HFFc6 (cell line): ENCODE measurements at places on chromosomes 5 and 9. TPM values are rescaled to one million over a fixed set of nuclear protein-coding genes. Genes with fewer than 3 reads are reported as not detected.
A peak's percentile ranks its signal among the peaks of the same experiment; 100 is the strongest.

CLIC3 gene
- total RNA-seq = 3.5 to 14.3 TPM (median 9.5 TPM) in 3 replicates

GRCh38 chr5:83368835-83369234, 102.7 kb upstream of the VCAN start:
- DNase-seq = no peak

GRCh38 chr5:119808474-119808873, 179.1 kb downstream of the FAM170A start:
- DNase-seq = no peak

DNA sequence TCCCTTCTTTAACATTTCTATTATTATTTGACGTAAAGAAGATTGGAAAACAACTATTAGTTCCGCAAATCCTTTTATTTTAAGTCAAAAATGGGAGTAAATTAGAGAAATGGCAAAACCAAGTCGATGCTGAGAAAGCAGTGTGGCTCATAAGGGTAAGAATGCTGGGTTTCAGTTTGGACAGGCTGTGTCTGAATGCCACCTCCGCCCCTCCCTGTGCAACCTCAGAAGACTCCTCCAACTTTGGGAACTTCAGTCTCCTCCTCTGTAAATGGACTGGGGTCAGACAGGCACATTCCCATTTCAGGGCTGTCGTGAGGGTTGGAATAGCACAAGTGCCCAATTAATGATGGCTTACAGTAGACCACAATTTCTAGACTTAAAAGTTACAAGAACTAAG, 154.0 kb downstream of the GABBR2 start:
- no peak for DNase-seq

DNA sequence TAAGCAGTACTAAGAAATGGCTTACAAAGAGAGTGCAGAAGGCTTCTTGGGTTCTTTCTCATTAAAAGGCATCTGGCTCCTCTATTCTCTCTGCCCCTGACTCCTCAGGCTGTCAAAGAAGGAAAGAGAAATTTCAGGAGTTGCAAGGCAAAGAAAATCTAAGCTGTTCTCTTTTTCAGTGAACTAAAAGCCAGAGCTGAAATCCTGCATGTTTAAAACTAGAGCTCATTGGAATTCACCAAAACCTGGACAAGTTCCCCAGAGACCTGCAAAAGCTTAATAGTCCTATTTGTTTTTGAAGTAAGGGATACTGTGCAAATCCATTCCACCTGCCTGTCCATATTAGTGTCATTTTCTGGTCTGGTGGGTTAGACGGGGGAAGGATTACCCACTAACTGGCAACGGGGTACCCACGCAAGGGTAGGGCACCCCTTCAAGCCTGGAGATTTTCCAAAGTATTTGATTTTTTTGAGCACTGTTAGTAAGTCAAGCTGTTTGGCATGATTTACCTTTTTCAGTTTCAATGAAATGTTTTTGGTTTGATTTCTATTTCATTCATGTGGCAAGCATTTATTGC, 179.3 kb downstream of the FSTL4 start:
- no peak for DNase-seq

DNA sequence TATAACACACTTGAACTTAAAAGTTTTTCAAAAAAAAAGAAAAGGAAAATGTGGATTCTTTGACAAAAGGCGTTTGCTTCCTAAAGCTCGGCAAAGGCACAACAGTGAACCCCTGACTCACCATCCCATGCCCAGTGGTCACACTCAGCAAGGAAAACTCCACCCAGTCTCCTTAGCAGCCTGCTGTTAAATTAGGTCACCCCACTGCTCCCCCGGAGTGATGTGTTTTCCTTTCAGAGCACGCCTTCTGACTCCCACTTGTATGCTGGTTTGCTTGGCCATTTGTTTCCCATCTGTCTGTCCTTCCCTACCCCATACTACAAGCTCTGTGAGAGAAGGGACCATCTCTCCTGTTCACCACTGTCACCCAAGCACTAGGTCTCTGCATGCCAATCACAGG, 23.8 kb downstream of the RETREG1 start:
- peak; percentile 42 for DNase-seq

DNA sequence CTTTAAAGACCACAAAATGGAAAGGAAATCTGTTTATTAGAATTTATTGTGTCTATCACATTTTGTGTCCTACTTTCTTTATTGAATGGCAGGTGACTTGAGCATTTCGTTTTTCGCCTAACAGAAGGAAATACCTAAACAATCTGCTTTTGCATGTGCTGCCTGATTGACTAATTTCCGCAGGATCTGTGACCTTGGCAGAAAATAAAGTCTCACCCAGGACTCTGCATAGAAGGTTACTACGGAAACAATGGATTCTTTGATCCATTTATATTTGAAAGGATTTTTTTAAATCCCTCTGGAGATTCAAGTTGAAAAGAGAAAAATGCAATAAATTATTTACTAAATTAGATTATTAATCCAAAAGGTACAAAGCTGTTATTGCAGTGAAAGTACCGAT, 61.0 kb upstream of the CAST start:
- DNase-seq = no peak

- no peak for DNase-seq
Observed at GRCh38 chr5:320524-321229, 837 bp upstream of the AHRR start.

S1PR3 gene
- total RNA-seq = 14.0 to 25.6 TPM (median 15.7 TPM) in 3 replicates

ADCY2 gene
- total RNA-seq = not detected in 3 replicates

DNA sequence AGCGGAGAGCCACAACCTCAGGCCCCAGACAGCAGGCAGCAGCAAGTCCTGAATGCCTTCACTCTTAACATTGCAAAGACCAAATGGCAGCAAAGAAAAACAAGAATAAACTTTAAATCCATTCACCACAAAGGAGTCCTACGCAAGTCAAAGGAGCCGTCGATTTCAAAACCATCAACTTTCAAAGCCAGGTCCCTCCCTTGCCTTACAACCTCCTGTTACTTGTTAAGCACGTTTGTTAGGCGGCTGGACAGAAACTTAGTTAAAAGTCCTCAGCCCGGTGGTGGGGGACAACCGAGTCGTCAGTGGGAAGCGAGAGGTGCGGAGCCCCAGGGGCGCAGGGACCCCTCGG, 938 bp downstream of the LPAR1 start:
- no peak for DNase-seq

LEAP2 gene
- 0.08 to 0.46 TPM (median 0.37 TPM) in 3 replicates for total RNA-seq

DNA sequence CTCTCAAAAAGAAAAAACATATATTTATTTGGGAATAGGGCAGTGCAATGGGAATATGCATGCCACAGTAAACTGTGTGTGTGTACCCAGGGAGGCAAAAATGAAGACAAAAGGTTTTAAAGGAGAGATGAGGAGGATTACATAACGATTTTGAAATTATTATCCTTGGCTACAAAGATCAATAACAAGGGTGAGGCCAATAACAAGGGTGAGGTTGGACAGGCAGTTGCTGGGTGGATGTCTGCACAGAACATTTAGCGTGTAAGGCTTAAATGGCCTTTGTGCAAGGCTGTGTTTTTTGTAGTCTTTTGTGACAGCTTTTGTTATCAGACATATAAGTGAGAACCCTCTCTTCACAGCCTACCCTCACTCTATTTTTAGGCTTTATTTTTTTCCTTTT, 114.0 kb downstream of the JMY start:
- DNase-seq = no peak

PCSK1 gene
- total RNA-seq = not detected in 2 replicates

DNA sequence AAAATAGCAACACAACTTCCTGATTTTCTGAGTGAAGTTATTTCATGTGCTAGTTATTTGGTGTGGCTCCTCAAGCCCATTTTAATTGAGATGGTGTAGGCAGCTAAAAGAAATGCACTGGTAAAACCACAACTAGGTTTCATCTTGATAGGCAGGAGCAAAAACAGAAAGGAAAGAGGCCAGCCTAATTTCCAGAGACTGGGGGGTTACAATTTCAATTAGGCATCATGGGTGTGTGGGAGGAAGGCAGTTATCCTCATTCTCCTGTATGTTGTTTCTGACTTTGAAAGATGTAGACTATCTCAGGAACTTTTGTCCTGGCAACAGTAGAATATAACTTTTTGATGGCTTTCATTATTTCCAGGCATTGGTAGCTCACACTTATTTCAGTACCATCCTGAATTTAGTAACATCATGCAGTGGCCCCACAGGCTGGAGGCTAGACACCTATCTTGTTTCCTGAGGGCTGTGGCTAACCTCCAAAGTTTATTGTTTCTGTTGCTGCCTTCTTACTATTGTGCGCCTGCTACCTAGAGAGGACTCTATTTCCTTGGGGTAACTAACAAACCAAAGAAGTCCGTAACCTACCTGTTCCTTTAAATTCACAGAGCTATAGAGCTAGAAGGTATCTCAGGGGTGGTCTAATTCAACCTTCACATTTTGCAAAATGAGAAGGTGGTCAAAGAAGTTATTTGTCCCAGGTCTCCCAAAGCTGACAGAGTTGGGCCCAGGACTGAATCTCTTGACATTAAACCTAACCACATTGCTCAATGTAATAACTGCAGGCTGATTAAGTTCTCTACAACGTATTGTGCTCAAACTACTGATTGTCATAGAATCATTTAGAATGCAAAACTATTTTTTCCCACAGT, 42.4 kb downstream of the FYB1 start:
- DNase-seq = no peak

DNA sequence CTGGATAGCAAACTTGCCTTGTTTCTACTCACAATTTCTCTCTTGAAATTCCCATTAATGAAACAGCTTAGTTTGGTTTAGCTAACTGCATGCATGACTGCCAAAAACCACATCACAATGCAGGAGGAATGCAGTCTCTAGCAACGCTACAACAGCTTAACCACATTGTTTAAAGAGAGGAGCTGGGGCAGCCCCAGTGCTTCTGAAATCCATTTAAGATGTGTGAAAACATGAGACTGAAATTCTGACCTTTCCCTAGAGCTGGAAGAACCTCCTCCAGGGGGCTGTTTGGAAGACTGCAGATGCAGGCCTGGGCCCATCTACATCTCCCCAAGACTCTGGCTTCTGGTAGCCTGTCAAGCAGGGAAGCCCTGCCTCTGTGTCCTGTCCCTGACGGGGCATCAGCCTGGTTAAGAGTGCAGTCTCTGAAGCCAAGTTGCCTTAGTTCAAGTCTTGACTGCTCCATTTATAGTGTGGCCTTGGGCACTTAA, 157.1 kb downstream of the ZNF462 start:
- peak; percentile 91 for DNase-seq

RMRP gene
- 11,538 to 33,001 TPM (median 30,112 TPM) in 3 replicates for total RNA-seq

- no peak for DNase-seq
Observed at GRCh38 chr9:14213504-14213903, 100.4 kb downstream of the NFIB start.

MYOZ3 gene
- 0.05 TPM in 1 of 3 replicates, not detected in the others for total RNA-seq

GRCh38 chr5:35938568-35939227, at the start of gene CAPSL:
Gene CAPSL (minus strand): TSS chr5:35938622. CDS start chr5:35921120, 17,502 bp downstream.
- DNase-seq = peak; percentile 77

PCDHA2 gene
- 0.11 TPM in 1 of 3 replicates, not detected in the others for total RNA-seq

GRCh38 chr5:164487939-164488338, 982.5 kb downstream of the MAT2B start:
- no peak for DNase-seq

ANKRD31 gene
- total RNA-seq = 0.02 to 0.05 TPM in 2 of 3 replicates, not detected in the other

GPR21 gene
- not detected in 3 replicates for total RNA-seq

GRCh38 chr5:111229221-111229835, 5.1 kb downstream of the CAMK4 start:
- no peak for DNase-seq

DNA sequence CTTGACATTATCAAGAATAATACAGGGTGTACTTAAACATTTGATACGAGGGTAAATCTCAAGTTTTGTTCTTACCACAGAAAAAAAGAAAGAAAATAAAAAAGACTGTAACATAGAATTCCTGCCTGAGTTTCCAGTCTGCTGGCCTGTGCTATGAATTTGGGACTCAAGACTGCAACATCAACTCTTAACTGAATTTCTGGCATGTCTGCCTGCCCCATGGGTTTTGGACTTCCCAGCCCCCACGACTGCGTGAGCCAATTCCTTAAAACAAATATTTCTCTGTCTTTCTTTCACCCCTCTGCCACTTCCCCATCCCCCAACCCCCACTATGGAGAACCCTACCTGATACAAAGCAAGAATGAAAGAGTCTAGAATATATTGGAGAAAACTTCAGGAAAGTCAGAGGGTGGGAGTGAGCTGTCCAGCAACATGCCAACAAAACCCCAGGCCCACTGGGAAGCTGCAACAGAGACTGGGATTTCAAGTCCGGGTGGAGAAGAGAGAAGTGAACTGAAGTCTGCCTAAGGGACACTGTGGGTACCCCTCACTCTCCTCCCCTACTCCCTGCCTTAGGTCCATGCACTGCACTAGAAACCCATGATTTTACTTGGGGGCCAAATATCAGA, 43.0 kb downstream of the MARCHF3 start:
- no peak for DNase-seq

GRCh38 chr9:35903049-35903448, 3.0 kb upstream of the HRCT1 start:
- DNase-seq = peak; percentile 36

DNA sequence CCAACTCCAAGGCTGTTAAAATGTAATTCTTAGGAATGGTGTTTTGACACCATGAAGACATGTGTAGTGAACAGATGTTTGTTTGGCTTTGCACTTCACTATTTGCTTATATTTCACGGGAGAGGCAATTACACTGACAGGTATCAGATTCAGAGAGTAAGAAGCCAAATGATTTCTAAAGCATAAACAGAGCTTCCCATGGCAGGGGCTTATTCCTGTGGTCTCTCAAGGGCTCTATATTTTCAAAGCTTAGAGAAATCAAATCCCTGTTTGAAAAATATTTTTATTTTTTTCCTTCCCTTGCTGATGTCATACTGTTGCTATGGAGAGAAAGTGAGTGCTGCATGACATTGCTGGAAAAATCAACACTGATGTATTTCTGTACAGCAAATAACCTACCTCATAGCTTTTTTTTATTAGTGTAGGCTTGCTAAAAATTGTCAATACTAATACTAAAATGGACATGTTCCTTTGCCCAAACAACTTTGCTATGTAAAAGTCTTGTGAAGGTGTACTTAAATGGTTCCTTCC, 161.4 kb downstream of the GIN1 start:
- DNase-seq = peak; percentile 75

- no peak for DNase-seq
Observed at GRCh38 chr5:172141949-172142319, 46.1 kb downstream of the STK10 start.

GRCh38 chr9:12956805-12957204, 182.0 kb downstream of the LURAP1L start:
- DNase-seq = no peak
